ENCODE measurements at places on chromosomes 13 and 19.

GRCh38 chr19:51548213-51548651 lies 16.8 kb upstream of the SIGLEC6 start:
- no peaks in the 10 kb centered on the region for H3K36me3 ChIP-seq
- H3K27ac ChIP-seq = no peak overlapping the region
- no peak for DNase-seq
- no peaks in the 10 kb centered on the region for H3K4me1 ChIP-seq

DNA sequence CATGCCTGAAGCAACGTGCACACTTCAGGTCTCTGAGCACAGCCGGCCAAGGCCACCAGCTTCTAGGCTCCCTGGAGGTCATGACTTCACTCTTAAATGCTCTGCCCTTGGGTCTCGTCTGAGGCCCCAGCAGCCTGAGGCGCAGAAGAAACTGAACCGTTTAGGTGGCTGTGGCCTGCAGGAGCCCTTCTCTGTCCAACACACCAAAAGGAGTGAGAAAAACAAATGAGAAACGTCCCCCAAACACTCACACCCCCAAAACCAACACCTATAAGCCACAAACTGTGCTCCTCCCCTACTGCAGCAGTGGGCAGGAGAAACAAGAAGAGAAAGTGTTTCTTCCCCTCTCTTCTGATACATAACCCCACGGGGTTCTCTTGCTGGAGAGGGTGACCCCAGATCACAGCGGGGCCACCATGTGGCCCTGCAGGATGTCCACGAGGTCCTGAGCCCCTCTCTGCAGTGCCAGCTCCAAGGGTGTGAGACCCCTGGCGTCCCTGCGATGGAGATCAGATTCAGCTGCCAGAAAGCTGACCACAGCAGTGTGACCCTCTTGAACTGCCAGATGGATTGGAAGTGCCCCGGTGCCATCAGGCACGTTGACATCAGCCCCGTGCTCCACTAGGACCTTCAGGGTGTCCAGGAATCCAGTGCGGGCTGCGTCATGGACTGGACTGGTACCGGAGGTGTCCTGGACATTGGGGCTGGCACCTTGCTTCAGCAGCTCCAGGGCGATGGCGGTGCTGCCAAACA lies 1.0 kb upstream of the KRI1 start:
- H3K4me3 ChIP-seq = peak overlapping the region; percentile 80
- H3K4me1 ChIP-seq = peaks cover 26% of the 10 kb centered on the region
- H3K36me3 ChIP-seq = no peaks in the 10 kb centered on the region
- DNase-seq = no peak

DNA sequence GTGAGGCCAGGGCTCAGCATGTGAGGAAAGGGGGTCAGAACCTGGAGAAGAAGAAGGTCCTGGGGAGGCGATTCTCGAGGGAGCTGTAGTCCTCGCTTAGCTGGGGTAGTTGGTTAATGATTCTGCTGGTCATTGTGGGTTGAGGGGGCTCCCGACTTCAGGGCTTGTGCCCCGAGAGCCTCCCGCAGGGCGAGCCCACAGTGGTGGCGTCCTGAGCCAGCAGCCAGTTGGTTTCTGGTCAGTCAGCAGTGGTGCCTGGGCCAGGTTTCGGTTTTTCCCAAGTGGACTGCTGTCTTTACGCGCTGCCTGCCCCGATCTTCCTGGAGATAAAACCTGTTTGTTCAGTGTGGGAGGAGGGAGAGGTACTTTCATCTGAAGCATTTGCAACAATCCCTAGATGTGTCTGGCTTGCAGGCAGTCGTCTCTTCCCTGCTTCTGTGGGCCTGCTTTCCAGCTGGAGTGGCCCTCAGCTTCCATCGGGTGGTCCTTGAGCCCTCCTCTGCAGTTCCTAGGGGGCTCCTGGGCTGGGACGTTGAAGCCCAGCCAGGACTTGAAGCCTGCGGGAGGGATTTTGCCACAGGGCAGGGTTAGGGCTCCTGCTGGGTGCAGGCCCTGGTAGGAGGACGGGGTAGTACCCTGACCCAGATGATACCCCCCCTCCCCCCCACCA lies 3.2 kb downstream of the PTBP1 start:
- peaks cover 55% of the 10 kb centered on the region for H3K4me1 ChIP-seq
- no peaks in the 10 kb centered on the region for H3K27me3 ChIP-seq
- peak overlapping the region; percentile 83 for H3K4me3 ChIP-seq
- H3K36me3 ChIP-seq = peaks cover 56% of the 10 kb centered on the region
- peak overlapping the region; percentile 36 for H3K27ac ChIP-seq

GRCh38 chr19:16457954-16458331 lies 13.8 kb downstream of the EPS15L1 start:
- H3K27ac ChIP-seq = peak overlapping the region; percentile 51
- H3K4me1 ChIP-seq = peaks cover 25% of the 10 kb centered on the region
- no peak overlapping the region for H3K4me3 ChIP-seq
- no peak for DNase-seq
- H3K36me3 ChIP-seq = no peaks in the 10 kb centered on the region
- no peaks in the 10 kb centered on the region for H3K27me3 ChIP-seq

DNA sequence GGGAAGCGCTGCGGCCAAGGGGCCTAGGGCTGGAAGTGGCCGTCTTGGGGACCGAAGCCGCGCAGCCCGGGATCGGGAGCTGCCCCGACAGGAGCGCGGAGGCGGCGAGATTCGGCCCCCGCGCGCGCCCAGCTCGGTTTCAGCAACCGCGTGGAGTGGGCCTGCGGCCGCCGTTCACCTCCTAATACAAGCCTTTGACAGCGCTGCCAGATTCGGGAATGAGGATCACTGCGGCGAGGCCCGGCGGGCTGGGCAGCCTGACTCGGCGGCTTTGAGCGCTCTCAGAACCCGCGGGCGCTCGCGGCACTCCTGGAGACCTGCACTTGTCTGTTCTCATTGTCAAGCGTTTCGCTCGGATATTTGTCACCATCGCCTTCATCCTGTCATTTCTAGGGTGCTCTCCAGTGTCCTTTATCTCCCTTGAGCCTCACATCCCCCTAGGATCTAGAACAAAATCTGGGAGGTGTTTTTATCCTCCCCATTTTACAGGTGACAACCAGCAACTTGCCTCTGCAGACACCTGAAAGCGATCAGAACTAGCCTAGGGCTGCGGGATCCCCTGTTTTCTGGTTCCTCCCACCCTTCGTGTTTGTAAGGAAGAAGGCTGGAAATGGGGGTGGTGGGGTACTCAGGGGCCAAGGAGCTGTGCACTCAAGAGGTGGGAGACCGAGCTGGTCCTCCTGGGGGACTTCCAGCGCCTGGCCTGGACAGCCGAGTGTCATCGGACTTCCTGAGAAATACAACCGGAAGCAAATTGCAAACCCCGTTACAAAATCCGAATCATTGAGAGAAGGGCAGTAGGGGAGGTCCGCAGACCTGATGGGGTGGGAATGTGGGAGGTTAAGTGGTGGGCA lies 1.5 kb upstream of the CDX2 start:
- H3K27me3 ChIP-seq = peaks cover 97% of the 10 kb centered on the region
- H3K27ac ChIP-seq = no peak overlapping the region
- H3K36me3 ChIP-seq = no peaks in the 10 kb centered on the region
- no peak overlapping the region for H3K4me3 ChIP-seq
- no peak for DNase-seq

GRCh38 chr13:28725046-28725610 lies 6.4 kb upstream of the SLC46A3 start:
- no peak overlapping the region for H3K27ac ChIP-seq
- H3K36me3 ChIP-seq = no peaks in the 10 kb centered on the region
- no peak for DNase-seq
- H3K4me3 ChIP-seq = no peak overlapping the region

- H3K27me3 ChIP-seq = no peaks in the 10 kb centered on the region
- H3K36me3 ChIP-seq = no peaks in the 10 kb centered on the region
Observed at GRCh38 chr19:31316201-31316951, 32.9 kb downstream of the TSHZ3 start.

DNA sequence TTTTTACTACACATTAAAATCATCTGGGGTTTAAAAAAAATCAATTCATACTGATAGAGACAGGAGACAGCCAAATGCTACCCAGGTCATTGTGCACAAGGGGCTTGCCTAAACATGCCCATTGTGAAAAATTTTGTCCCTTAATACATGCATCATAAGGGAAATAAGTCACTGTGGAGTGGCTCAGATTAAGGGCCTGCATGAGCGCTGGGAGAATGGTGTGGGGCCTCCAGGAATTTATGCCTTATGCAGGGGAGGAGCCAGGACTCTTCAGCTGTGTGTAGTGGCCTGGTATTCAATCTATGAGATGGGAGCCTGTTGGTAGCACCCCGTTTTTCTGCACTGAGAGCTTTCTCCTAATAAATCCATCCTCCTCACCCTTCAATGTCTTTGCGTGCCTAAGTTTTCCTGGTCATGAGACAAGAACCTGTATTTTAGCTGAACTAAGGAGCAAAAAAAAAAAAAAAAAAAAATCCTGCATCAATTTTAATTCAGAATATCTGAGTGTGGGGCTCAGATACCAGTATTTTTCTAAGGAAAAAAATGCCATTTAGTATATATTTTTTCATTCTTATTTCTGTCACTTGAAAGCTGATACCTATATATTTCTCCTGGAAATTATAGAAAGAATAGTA lies 997.6 kb upstream of the ATXN8OS start:
- H3K4me3 ChIP-seq = no peak overlapping the region
- no peak for DNase-seq
- H3K27me3 ChIP-seq = no peaks in the 10 kb centered on the region
- H3K27ac ChIP-seq = no peak overlapping the region
- no peaks in the 10 kb centered on the region for H3K4me1 ChIP-seq
- H3K36me3 ChIP-seq = no peaks in the 10 kb centered on the region

DNA sequence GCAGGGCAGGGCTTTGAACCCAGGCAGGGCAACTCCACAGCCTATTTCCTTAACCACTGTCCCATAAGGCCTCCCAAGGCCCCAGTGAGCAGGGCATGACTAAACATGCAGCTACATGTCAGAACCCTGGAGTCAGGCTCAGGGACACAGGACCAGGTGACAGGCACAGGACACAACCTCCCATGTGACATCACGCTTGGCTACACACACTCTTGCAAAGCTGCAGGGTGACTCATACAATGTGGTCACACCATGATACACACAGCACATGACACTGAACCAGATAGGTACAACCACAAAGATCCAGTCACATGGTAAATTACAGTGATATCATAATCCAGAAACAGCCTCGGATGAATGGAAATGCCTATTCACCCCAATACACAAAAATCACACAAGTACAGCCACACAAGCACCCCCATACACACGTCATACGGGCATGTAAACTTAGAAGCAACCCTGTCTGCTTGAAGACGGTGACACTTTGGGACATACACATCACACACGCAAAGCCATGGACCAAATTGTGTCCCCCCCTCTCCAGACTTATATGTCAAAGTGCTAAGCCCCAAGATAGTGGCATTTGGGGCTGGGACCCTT lies 14.5 kb downstream of the KLK4 start:
- H3K4me3 ChIP-seq = no peak overlapping the region
- no peak for DNase-seq
- H3K36me3 ChIP-seq = no peaks in the 10 kb centered on the region
- no peak overlapping the region for H3K27ac ChIP-seq

DNA sequence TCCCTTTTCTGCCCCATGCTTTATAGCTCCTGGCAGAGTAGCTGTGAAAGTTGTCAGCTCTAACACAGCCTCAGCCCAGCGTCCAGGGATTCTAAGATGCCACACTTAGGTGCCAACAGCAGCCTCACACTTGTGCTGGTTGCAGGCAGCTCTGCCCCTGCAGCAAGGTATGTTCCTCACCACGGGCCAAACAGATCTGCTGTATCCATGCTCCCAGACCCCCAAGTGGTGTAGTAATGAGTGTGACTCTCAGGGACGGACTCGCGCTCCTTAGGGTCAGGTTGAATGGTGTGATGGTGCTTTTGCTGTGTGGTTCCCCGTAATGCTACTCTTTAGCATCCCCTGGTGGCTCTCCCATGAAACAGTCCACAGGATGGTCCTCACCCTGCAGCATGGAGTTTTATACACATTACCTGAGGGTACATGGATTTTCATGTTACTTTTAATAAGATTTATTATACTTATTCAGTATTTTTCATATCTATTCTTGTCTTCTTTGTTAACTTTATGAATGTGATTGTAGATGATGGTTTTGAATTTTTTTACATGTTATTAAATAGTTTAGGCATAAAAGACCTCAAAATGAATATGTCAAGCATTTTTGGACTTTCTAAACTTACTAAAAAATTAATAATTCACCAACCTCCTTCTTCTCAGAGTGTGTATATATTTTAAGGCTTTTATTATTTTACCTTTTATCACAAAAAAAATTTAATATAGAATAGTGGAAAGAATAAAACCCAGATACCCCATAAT lies 232.5 kb downstream of the SLC7A1 start:
- no peaks in the 10 kb centered on the region for H3K36me3 ChIP-seq
- H3K27ac ChIP-seq = no peak overlapping the region
- no peak overlapping the region for H3K4me3 ChIP-seq
- no peaks in the 10 kb centered on the region for H3K4me1 ChIP-seq

DNA sequence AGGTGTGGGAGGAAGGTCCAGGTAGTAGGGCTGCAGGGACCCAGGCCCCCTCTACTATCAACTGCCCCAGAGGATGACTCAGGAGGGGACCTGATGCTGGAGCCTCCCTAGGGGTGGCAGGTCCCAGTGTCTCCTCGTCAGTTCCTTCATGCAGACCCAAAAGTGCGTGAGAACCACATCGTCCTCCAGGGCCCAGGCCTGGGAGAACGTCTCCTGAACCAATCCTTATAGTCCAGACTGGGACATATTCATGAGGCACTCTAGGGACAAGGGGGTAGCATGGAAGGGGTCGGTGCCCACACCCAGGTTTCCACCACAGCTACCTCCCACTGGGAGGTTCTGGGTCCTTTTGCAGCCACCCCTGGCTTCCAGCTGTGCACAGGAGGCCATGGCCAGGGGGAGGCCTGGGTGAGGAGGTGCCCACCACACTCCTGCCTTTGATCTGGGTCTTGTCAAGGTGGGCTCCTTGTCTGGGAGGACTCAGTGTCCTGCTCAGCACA lies 38.0 kb upstream of the TPM4 start:
- H3K27me3 ChIP-seq = no peaks in the 10 kb centered on the region
- H3K36me3 ChIP-seq = no peaks in the 10 kb centered on the region
- H3K27ac ChIP-seq = no peak overlapping the region
- no peak overlapping the region for H3K4me3 ChIP-seq

DNA sequence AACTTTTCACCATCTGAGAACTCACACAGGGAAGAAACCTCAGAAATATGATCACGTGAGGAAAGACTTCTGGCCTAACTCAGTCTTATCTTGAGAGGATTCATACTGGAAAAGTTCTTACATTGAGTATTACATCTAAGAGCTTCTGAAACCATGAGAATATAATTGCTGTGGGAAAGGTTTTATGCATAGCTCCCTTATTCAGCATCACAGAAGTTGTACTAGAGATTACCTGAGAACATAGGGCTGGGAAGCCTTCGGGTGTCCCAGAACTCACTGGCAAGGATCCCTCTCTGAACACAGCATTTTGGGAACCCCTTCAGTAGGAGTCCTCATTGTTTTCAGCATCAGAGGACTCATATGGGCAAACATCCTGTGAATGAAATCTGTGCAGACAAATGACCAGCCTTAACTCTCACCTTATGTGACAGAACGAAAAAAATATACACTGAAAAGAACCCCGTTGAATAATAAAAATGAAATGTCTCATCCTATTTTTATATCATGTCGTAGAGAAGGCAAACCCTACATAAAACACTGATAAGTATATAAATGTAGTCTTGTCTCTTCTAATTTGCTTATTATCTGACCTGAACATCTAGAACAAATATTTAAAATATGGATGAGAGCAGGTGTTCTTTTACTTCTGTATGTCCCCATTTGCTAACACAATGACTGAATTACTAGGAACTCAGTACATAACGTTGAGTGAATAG lies 14.2 kb downstream of the ZNF274 start:
- DNase-seq = no peak
- H3K27me3 ChIP-seq = no peaks in the 10 kb centered on the region
- H3K4me1 ChIP-seq = no peaks in the 10 kb centered on the region
- H3K36me3 ChIP-seq = peaks cover 51% of the 10 kb centered on the region

GRCh38 chr19:40192758-40193586 lies 1.7 kb downstream of the MAP3K10 start:
- H3K27ac ChIP-seq = no peak overlapping the region
- DNase-seq = no peak
- H3K4me3 ChIP-seq = no peak overlapping the region
- H3K4me1 ChIP-seq = peaks cover 12% of the 10 kb centered on the region
- H3K27me3 ChIP-seq = no peaks in the 10 kb centered on the region
- H3K36me3 ChIP-seq = no peaks in the 10 kb centered on the region
